ENCODE measurements at places on chromosomes 1 and 21. TPM values are rescaled to one million over a fixed set of nuclear protein-coding genes. Genes with fewer than 3 reads are reported as not detected.

TCHHL1 gene
- not detected for polyA plus RNA-seq

MTARC2 gene
- polyA plus RNA-seq = 12.5 TPM

PRDX6 gene
- polyA plus RNA-seq = 372 TPM

DNA sequence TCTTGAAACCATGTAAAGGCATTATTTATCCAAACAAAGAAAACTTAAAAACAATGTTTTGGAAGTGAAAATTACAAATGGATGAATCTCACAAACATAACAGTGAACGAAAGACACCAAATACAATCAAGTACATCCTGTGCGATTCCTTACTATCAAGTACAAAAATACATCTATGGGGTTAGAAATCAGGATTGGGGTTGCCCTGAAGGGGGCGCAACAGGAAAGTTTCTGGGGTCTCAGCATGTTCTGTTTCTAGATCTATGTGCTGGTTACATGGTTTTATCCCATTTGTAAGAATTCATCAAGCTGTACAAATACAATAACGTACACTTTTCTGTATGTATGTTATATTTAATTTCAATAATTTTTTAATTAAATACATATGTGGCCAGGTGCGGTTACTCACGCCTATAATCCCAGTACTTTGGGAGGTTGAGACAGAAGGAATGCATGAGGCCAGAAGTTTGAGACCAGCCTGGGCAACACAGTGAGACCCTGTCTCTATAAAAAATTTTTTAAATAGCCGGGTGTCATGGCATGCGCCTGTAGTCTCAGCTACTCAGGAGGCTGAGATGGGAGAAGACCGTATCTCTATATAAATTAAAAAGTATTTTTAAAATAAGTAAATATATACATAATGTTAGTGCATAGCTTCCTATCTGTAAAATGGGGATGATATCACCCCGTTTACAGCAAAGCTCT, 121.5 kb upstream of the SOD1 start:
- no peak for DNase-seq

TSPEAR gene
- polyA plus RNA-seq = 1.0 TPM

C1QTNF12 gene
- polyA plus RNA-seq = 8.8 TPM

- no peak for DNase-seq
These were observed 23.7 kb downstream of the WARS2 start for GRCh38 chr1:119116725-119117124.

DNA sequence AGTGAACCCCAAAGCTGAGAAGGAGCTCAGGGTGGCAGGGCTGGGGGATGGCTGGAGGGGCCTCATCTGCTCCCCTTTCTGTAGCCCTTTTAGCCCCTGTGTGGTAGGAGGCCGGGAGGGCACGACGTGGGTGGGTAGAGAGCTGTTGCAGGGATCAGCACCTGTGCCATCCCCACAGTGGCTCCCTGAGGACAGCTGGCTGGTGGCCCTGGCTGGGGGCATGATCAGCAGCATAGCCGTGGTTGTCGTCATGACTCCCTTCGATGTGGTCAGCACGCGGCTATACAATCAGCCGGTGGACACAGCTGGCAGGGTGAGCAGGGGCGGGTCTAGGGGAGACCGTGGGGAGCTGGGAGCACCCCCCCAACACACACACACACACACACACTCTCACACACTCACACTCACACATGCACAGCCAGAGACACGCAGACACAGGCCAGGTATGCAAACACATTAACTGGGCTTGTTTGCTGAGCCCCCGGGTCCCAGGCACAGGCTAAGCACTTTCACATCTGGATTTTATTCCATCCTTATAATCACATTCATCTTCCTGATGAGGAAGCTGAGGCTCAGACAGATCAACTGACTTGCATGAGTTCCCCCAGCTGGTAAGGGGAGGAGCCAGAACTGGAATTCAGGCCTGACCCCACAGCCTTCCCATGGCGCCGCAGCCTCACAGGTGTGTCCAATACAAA, 2.5 kb downstream of the SLC25A34 start:
- no peak for DNase-seq

DNA sequence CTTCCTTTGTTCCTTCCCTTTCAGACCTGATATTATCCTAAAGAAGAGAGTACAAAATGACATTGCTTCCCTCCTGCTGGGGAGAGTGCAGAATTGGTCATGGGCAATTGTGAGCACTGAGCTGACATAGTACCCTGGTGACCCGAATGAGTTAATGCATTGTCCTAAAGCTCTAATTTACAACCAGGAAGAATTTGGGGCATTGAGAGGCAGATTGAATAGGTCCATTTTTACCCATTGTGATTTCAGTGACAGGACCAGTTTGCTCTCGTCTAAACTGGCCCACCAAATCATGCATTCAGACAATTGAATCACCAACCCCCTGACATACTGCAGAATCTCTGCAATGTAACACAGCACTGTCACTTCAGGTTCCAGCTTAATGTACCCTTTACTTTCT, 497.4 kb downstream of the DPYD start:
- DNase-seq = no peak

DNA sequence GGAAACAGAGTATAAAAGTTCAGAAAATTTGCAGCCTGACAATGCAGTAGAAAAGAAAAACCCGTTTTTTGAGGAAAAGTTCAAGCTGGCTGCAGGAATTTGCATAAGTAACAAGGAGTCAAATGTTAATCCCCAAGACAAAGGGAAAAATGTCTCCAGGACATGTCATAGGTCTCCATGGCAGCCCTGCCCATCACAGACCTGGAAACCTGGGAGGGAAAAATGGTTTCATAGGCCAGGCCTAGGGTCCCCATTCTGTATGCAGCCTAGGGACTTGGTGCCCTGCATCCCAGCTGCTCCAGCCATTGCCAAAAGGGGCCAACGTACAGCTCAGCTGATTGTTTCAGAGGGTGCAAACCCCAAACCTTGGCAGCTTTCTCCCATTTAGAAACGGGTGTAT, 3.6 kb upstream of the KCNT2 start:
- no peak for DNase-seq

- no peak for DNase-seq
These were observed 2.5 kb upstream of the PTGS2 start for GRCh38 chr1:186682736-186683135.

FCAMR gene
- 14.9 TPM for polyA plus RNA-seq

OR6N2 gene
- polyA plus RNA-seq = not detected

VSIG8 gene
- polyA plus RNA-seq = 0.11 TPM

FBXO42 gene
- polyA plus RNA-seq = 17.7 TPM

MSH4 gene
- 0.20 TPM for polyA plus RNA-seq

- no peak for DNase-seq
These were observed 15.9 kb upstream of the SKI start for GRCh38 chr1:2212274-2212531.
